Fibroblast of gingiva (primary cell): ENCODE measurements at places on chromosomes 7 and 10.

DNA sequence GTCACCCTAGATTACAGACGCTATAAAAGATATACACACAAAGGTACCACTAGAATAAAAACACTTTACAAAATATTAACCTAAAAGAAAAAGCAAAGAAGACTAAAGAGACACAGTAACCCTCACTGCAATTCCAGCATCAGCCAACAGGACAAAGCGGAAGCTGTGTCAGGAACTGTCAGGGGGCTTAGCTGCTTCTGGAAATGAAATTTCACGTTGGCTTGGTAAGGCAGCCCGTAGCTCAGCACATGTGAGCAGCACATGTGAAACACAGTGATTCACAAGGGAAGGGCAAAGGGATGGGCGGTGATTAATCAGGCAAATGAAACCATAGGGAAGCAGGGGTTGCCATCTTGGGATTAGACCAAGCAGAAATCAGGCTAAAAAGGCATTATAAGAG, 195.4 kb downstream of the MGMT start:
- DNase-seq = no peak

GRCh38 chr7:54856856-54857255, 97.8 kb upstream of the SEC61G start:
- no peak for DNase-seq

GRCh38 chr7:131431289-131431688, 103.6 kb downstream of the MKLN1 start:
- peak; percentile 34 for DNase-seq

GRCh38 chr7:101218236-101219125, 516 bp downstream of the ZNHIT1 start:
- peak; percentile 12 for DNase-seq

DNA sequence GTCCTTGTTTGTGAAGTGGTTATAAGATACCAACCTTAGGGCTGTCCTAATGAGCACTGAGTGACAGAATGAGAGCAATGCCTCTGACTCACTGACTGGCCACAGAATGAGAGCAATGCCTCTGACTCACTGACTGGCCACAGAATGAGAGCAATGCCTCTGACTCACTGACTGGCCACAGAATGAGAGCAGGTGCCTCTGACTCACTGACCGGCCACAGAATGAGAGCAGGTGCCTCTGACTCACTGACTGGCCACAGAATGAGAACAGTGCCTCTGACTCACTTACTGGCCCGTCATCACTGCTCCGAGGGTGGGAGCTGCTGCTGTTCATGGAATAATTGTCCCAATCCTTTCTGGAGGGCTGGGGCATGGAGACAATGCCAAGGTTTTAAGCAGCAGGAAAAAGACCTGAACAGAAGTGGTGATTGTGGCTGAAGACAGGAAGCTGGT, 265.2 kb upstream of the PPP2R2D start:
- no peak for DNase-seq

DNA sequence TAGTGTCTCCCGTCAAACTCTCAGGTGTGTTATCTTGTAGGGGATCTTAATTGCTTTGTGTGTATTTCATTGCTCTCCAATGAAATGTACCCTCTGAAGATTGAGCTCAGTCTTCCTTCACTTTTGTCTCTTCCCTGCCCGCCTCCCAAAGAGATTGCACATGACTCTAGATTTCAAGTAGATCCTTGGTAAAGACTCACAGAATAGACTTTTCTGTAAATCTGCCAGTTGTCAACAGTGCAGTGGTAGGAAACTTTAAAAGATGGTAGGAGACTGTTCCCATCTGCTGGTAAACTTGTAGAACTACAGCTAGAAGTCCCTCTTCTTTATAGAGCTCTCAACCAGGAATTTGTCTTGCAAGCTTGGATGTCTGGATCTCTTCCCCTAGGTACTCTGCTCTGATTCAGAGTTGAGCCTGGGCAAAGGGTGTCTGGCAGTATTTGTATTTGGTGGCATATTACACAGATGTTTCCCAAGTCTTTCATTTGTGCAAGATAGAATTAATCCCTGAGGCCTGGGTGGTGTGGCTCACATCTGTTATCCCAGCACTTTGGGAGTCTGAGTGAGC, 9.6 kb downstream of the CCL26 start:
- peak; percentile 69 for DNase-seq

DNA sequence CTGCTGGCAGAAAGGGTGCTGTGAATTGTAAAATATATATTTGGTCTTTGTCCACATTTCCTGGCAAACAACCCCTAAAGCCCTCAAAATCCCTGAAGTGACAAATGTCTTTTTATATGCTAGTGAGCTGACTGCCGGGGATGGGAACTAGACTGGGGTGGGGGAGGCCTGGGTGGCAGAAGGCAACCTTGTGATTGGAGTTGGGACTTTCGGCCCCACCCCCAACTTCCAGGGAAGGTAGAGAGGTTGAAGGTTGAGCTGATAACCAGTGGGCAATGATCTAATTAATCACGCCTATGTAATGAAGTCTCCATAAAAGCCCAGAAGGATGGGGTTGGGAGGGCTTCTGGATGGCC, 2.7 kb downstream of the EPHA1 start:
- DNase-seq = no peak

GRCh38 chr10:93652857-93653256, 40.5 kb downstream of the PDE6C start:
- DNase-seq = peak; percentile 32

- DNase-seq = no peak
Measured at GRCh38 chr7:37337522-37337921, 111.1 kb downstream of the ELMO1 start.

DNA sequence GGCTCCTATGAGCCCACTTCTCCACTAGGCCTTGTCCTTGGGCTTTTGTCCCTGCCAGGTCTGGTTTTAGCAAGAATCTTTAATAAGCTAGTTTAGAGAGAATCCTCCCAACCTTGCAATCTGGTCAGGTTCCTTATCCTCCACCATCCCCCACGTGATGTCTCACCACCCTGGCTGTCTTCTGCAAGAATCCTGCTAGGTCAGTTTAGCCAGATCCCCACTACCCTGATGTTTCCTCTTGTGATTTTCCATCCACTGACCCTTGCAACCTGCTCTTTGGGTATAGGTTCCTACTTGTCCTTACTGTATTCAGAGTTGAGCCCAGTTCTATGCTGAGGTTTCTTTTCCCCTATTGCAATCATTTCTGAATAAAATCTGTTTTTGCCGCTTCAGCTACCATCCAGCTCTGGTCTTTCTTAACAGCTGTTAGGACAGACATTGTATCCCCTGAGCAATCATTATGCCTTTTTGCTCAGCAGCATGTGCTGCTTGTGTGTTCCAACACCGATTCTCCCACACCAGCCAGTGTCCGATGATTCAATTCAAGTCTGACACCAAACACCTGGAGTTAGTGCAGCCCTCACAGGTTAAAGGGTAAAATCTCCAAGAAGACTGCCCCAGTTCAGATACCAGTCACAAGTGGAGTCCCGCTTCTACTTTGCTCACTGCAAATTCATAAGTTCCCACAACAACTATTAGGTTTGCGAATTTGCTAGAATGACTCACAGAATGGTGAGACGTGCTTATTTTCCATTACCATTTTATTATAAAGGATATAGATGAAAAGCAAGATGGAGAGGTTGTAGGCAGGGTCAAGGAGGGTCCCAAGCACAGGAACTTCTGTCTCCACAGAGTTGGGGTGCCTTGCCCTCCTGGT, 62.2 kb upstream of the ADCY1 start:
- DNase-seq = no peak

DNA sequence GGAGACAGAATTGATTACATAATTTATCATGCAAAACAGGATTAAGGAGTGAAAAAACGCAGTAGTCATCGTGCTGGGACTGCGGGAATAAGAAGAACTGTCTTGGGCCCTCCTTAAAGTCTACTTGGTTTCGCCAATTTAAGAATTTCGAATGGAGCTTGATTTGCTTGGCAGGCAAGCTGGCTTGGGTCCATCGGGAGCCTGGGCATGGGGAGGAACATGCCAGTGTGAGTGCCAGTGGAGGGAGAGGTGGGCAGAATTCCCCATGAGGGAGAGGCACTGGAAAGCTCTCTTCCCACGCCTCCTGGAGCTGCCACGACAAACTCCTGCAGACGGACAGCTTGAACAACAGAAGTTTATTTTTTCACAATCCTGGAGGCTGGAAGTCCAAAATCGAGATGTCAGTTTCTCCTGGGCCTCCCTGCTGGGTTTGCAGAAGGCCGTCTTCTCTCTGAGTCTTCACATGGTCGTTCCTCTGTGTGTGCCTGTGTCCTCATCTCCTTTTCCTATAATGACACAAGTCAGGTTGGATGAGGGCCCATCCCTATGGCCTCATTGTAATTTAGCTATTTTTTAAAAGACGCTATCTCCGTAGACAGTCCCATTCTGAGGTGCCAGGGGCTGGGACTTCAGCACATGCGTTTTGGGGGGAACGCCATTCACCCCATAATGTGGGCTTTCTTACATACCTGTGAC, 528.7 kb upstream of the DPP6 start:
- no peak for DNase-seq

DNA sequence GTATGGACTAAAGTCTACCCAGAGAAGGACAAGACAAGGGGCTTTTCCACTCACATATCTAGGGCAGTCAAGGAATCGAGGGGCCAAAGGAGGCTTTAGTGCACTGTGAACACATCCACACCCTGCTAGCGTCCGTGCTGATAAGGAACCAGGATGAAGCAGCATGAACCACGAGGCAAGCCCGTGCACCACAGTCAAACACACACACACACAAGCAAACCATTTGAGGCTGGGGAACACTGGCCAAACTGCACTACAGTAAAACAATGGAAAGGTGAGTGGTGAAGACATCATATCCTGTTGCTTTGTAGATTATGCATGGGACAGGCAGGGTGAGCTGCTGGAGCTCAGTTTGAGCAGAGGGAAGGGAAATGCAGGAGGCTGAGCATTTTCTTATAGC, 177.4 kb upstream of the CDCA7L start:
- no peak for DNase-seq

GRCh38 chr7:140159497-140159896, 17.3 kb downstream of the KDM7A start:
- DNase-seq = no peak

DNA sequence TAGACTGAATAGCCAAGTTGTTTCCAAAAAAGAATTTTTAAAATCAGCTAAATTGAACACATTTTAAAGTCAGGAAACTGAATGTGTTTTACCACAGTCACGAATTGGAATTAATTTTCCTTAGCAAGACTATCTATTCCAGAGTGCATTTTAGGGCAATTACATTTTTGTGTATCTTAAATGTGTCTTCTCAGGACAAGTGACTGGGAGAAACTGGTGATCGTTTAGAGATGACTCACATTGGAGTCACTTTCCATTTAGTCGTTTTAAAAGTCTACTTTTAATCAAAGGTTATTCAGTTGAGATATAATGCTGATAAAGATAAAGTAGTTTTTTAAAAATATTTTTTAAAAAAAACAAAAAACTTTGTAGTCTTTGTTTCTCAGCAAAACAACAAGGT, 191.7 kb upstream of the SLC26A5 start:
- DNase-seq = peak; percentile 26

DNA sequence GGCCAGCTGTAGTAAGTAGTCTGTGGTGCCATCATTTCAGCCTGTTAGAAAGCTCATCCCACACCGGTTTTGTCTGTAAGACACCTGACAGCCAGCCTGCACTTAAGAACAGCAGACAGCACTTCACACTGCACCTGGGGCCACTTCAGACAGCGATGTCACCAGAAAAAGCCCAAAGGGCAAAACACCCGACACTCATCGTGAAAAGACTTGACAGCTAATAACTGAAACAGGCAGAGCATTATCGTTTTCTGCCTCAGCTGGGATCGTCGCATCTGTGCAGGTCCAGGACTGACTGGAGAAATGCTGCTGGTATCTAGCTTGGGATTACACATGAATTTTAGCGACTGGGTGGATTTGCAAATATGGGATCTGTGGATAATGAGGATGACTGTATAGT, 16.8 kb upstream of the LAT2 start:
- no peak for DNase-seq

DNA sequence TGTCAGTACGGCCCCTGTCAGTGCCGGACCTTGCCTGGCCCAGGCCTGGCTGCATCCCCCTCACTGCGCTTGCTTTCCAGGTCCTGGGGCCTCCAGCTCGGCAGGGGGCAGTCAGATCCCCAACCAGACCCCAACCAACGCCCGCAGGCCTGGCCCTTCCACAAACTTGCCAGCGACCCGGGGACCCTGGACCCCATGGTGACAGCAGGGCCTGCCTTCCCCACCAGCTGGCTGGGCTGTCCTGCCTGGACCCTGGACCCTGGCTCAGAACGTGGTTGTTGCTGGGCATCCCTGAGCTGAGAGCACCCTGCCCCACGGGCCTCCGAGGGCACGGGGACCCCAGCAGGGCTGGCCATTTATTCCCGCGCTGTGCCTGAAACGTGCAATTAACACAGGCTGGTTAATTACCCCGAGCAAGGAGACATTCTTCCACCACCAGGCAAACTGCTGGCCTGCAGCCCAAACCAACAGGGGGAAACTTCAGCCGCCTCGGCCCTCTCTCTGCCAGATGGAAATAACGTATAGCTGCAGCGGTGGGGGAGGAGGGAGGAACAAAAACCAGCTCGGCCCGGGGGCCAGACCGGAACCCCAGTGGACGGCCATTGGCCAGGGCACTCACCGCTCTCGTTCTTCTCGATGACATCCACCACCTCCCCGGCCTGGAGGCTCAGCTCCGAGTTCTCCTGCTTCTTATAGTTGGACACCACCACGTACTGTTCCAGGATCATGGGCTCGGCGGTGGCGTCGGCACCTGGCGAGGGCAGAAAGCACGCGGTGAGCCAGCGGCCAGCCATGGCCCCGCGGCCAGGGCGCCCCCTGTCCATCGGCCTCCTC, 167.1 kb downstream of the NEURL1 start:
- DNase-seq = no peak

DNA sequence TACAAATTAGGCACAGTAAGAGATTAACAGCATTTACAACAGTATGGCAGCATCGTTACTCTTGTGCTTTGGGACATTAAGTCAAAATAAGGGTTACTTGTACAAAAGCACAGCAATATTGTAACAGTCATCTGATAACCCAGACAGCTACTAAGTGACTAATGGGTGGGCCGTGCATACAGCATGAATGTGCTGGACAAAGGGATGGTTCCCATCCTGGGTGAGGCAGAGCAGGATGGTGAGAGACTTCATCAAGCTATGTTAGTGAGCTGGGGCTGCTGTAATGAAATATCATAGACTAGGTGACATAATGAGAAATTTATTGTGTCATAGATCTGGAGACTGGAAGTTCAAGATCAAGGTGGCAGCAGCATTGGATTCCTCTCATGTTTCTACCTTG, 25.4 kb downstream of the EDRF1 start:
- DNase-seq = no peak

- DNase-seq = peak; percentile 38
Measured at GRCh38 chr7:101243646-101244374, 1.1 kb downstream of the FIS1 start.

DNA sequence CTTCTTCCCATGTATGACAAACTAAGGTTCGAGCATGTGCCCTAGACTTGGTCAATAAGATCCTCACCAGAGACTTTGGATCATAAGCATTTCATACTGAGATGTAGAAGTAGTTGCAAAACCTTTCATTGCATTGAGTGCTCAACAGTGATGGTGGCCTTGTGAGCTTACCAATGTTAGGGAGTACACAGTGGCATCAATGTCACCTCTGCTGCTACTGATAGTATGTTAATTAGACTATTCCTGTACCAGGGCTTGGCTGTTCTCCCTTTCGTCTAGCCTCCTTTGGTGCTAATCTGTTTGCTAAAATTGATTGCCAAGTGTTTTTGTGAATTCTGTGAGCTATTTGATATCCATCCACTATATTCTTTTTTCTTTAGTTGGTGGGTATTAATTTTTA, 264.5 kb upstream of the SEMA3C start:
- DNase-seq = no peak
